Glutamatergic neuron (in vitro differentiated cells): ENCODE measurements at places on chromosomes 11 and 22. TPM values are rescaled to one million over a fixed set of nuclear protein-coding genes. Genes with fewer than 3 reads are reported as not detected.

DNA sequence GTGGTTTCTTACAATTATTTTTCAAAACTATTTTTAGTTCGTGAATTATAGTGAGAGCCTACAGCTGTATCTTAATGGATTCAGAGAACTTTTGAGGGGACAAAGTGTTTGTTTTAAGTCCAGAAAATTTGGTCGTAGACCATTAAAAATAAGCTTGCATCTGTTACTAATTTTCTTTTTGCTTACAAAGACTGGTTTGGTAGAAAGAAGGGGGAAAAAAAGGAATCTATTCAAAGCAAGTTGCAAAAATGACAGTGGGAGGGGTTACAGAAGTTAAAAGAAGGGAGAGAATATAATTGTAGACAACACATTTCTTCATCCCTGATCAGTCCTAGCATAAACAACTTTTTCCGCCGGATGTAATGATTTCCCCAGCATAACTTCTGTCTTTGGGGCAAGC, 72.1 kb downstream of the AMOTL1 start:
- no peaks in the 10 kb centered on the region for H3K4me1 ChIP-seq
- no peaks in the 10 kb centered on the region for H3K36me3 ChIP-seq
- no peak overlapping the region for H3K27ac ChIP-seq
- DNase-seq = no peak

DNA sequence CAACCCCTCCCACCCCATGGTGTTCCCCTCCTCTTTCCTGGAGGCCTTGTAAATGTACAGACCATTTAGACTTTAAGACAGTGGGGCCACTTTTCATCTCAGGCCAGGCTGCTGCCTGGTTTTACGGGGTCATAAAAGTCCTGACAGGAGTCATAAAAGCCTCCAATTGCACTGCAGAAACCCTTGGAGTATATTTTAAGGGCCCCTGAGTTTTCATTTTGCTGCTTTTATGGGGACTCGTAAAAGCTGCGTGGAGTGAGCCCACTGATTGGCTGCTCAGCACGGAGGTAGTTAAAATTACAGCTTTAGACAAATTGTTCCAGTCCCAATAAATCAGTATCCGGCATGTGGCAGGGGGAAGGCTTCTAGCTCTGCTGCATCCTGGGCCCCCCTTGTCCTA, 627.6 kb downstream of the NTM start:
- no peak overlapping the region for H3K27ac ChIP-seq
- H3K27me3 ChIP-seq = no peaks in the 10 kb centered on the region
- H3K4me3 ChIP-seq = no peak overlapping the region
- DNase-seq = no peak
- H3K36me3 ChIP-seq = peaks cover 11% of the 10 kb centered on the region

GRCh38 chr11:44261800-44262591, 47.9 kb downstream of the ALX4 start:
- peaks cover 5% of the 10 kb centered on the region for H3K27me3 ChIP-seq
- DNase-seq = no peak
- no peaks in the 10 kb centered on the region for H3K4me1 ChIP-seq

- no peak overlapping the region for H3K4me3 ChIP-seq
- H3K4me1 ChIP-seq = peaks cover 5% of the 10 kb centered on the region
- DNase-seq = no peak
- no peaks in the 10 kb centered on the region for H3K36me3 ChIP-seq
- H3K27ac ChIP-seq = no peak overlapping the region
- peaks cover under 1% of the 10 kb centered on the region for H3K27me3 ChIP-seq
These were observed 32.4 kb upstream of the NAV2 start for GRCh38 chr11:19679952-19680828.

The YPEL4 gene
- total RNA-seq = 16.9 TPM

GRCh38 chr22:36328635-36329253, 59.0 kb downstream of the MYH9 start:
- DNase-seq = peak; percentile 38
- H3K27me3 ChIP-seq = peaks cover 11% of the 10 kb centered on the region
- peaks cover 33% of the 10 kb centered on the region for H3K4me1 ChIP-seq
- H3K27ac ChIP-seq = peak overlapping the region; percentile 74

GRCh38 chr22:39422101-39422500, 22.5 kb downstream of the TAB1 start:
- H3K27me3 ChIP-seq = peaks cover 2% of the 10 kb centered on the region
- no peak overlapping the region for H3K4me3 ChIP-seq
- no peaks in the 10 kb centered on the region for H3K4me1 ChIP-seq
- no peak for DNase-seq

GRCh38 chr11:64127267-64128072, 38.4 kb downstream of the MACROD1 start:
- H3K36me3 ChIP-seq = no peaks in the 10 kb centered on the region
- H3K27ac ChIP-seq = no peak overlapping the region
- no peak for DNase-seq

DNA sequence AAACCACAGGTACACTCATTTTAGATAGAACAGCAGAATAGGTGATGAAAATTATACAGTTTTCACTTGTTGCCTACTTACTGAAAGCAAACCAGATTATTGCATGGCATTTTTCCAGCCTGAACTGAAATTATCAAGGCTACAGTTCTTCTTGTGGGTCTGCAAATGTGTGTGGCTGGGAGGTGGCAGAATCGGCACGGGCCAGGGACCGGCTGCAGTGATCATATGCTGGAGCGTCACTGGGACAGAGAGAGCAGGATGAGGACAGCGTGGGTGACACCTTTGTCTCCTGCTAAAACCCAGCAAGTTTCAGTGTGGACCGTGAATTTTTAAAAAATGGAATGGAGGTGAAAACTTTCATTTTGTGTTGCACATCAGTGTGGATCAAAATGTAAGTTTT, 59.3 kb upstream of the PITPNB start:
- peaks cover 4% of the 10 kb centered on the region for H3K4me1 ChIP-seq
- no peak overlapping the region for H3K4me3 ChIP-seq
- peaks cover 5% of the 10 kb centered on the region for H3K36me3 ChIP-seq
- no peak overlapping the region for H3K27ac ChIP-seq
- peaks cover 3% of the 10 kb centered on the region for H3K27me3 ChIP-seq

The SLC22A12 gene
- total RNA-seq = not detected

The PPP6R2 gene
- total RNA-seq = 122 TPM

DNA sequence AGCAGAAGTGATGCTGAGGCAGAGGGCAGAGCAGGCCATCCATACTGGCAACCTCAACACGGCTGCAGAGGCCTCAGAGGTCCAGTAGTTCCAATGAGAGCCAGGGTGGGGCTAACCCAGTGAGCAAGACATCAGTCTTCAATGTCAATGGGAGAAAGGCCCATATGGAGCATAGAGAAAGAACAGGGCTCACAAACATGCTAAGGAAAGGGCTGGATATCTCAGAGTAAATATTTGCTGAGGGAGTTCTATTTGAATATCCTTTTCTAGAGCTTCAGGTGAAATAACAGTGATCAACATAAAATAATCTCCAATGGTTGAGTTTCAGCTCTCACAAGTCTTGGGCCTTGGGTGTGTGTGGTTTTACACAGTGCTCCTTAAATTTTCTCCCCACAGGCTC, 50.8 kb upstream of the CCDC90B start:
- no peaks in the 10 kb centered on the region for H3K4me1 ChIP-seq
- DNase-seq = no peak
- no peaks in the 10 kb centered on the region for H3K27me3 ChIP-seq
- no peaks in the 10 kb centered on the region for H3K36me3 ChIP-seq
- no peak overlapping the region for H3K27ac ChIP-seq
- no peak overlapping the region for H3K4me3 ChIP-seq

DNA sequence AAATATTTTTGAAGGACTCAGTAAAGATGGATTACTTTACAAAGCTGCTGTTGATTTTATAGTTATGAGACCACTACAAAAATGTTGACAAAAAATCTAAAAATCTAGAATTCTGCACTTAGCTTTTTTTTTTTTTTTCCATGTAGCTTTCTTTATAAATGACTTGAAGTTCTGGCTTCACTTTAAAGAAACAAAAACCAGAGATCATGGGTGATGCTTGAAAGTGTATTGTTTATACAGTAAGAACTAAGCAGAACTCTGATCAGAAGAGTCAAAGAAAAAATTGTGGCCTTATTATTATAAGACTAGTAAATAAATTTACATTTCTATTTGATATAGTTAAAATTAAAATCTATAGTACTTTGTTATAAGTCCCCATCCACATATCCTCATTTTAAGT, 301.7 kb downstream of the BLID start:
- H3K27me3 ChIP-seq = no peaks in the 10 kb centered on the region
- H3K27ac ChIP-seq = no peak overlapping the region
- peaks cover 8% of the 10 kb centered on the region for H3K36me3 ChIP-seq
- no peaks in the 10 kb centered on the region for H3K4me1 ChIP-seq
- DNase-seq = no peak
- H3K4me3 ChIP-seq = no peak overlapping the region

GRCh38 chr22:39493759-39494158, 8.3 kb upstream of the MIEF1 start:
- no peaks in the 10 kb centered on the region for H3K36me3 ChIP-seq
- H3K4me3 ChIP-seq = no peak overlapping the region
- H3K27me3 ChIP-seq = peaks cover 6% of the 10 kb centered on the region

The HRAS gene
- 140 TPM for total RNA-seq

- H3K4me1 ChIP-seq = peaks cover 6% of the 10 kb centered on the region
- peak; percentile 16 for DNase-seq
- H3K36me3 ChIP-seq = no peaks in the 10 kb centered on the region
These were observed 7.0 kb downstream of the GRAMD4 start for GRCh38 chr22:46626911-46627805.

The NLRP14 gene
- not detected for total RNA-seq

DNA sequence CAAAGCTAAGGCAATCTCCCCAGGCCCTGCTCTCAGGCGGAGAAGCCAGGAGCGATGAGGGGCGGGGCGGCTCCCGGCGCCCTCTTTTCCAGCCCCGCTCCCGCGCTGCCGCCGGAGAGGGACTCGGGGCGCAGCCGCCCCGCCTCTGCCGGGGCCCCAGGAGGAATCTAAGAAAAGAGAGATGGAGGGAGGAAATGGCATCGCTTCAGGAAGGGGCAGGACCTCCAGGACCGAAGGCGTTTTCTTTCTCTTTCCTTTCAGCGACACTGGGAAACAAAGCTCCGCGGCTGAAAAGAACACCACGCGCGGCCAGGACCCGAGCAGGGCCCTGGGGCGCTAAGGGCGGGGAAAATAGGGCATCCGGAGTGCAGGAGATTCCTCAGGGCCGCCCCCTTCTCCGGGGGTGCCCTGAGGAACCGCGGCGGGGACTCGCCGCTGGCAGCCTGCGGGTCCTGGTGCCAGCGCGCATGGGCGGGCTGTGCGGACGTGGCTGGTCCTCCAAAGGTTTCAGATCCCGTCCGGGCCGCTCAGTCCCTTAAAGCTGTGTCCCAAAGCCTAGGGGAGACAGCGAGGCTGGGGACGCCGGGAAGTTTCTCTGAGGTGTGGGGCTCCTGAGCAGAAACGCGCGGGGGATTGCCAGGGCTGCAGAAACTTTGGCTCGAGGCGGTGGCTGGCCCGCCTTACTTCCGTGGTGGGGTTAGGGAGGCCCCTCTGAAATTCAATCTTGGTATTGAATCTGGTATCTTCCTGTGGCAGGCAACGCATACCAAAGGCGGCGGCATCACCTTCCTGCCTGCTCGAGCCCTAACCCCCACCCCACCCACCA, 2.8 kb upstream of the BSX start:
- peaks cover 4% of the 10 kb centered on the region for H3K4me1 ChIP-seq
- peak overlapping the region; percentile 90 for H3K4me3 ChIP-seq
- no peaks in the 10 kb centered on the region for H3K36me3 ChIP-seq
- H3K27ac ChIP-seq = no peak overlapping the region
- DNase-seq = peak; percentile 48

DNA sequence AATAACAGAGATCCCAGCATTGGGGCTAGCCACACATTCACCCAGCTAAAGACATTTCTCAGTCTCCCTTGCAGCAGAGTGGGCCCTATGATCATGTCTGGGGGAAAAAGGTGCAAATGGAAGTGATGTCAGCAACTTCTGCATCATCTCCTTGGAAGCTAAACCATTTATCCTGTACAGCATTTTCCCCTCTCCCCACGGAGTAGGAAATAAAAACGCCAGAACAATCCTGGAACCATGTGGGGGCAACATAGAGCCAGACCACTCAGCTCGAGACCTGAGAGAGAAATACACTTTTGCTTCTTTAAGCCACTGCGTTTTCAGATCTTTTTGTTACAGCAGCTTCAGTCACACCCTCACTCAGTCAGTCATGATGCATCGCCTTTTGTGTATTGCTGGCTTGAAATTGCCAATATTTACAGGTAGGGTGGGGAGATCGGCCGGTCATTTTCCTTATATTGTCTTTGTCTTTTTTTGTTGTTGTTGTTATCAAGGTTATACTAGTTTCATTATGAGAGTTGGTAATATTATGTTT, 9.1 kb upstream of the RAC2 start:
- no peak overlapping the region for H3K27ac ChIP-seq
- no peaks in the 10 kb centered on the region for H3K27me3 ChIP-seq
- H3K36me3 ChIP-seq = no peaks in the 10 kb centered on the region
- H3K4me3 ChIP-seq = no peak overlapping the region
- DNase-seq = peak; percentile 13

GRCh38 chr11:115458877-115459276, 45.3 kb downstream of the CADM1 start:
- peaks cover 2% of the 10 kb centered on the region for H3K27me3 ChIP-seq
- H3K27ac ChIP-seq = peak overlapping the region; percentile 4
- H3K4me3 ChIP-seq = no peak overlapping the region
- H3K4me1 ChIP-seq = peaks cover 65% of the 10 kb centered on the region
- DNase-seq = no peak

GRCh38 chr22:41979423-41980250, 10.4 kb downstream of the SEPTIN3 start:
- H3K27ac ChIP-seq = no peak overlapping the region
- peaks cover 14% of the 10 kb centered on the region for H3K4me1 ChIP-seq
- H3K27me3 ChIP-seq = peaks cover 18% of the 10 kb centered on the region
- peak; percentile 43 for DNase-seq
- H3K4me3 ChIP-seq = peak overlapping the region; percentile 89
- H3K36me3 ChIP-seq = peaks cover 17% of the 10 kb centered on the region

GRCh38 chr22:19275919-19276600, 15.5 kb downstream of the CLTCL1 start:
- H3K27me3 ChIP-seq = no peaks in the 10 kb centered on the region
- no peak overlapping the region for H3K27ac ChIP-seq
- H3K36me3 ChIP-seq = no peaks in the 10 kb centered on the region
- no peak for DNase-seq

GRCh38 chr22:29369460-29369859, 18.9 kb downstream of the AP1B1 start:
- H3K36me3 ChIP-seq = no peaks in the 10 kb centered on the region

The GAS2L1 gene
- 10.3 TPM for total RNA-seq
